KBM-7 (cell line): ENCODE measurements at places on chromosomes 1 and 21.
A peak's percentile ranks its signal among the peaks of the same experiment; 100 is the strongest.

DNA sequence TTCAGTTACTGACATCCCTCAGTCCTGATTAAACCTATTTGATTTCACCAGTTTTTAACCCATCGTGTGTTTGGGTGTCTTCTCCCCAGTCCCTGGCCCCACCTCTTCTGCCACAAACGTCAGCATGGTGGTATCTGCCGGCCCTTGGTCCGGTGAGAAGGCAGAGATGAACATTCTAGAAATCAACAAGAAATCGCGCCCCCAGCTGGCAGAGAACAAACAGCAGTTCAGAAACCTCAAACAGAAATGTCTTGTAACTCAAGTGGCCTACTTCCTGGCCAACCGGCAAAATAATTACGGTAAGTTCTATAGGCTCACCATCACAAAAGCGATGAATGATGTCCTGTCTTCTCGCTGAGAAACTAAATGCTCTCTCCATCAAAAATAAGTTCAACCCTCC is 28.7 kb downstream of the NBPF3 start:
- peak; percentile 56 for DNase-seq

DNA sequence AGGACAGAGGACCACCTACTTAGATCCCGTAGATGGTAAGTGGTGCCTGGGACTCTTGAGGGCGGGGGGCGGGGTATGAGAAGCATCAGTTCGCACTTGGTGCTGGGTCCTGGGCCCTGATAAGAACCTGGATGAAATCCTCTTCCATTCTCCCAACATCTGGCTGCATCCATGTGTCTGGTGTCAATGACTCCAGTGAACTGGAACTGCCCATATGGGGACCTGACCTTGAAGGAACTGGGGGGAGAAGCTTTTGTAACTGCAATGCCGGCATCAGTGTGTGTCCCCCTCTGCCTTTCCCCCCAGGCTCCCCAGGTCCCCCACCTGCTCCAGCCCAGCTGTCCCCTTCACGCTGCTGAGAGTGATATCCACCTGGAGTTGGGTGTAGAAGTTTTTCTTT is 49.7 kb upstream of the EPB41 start:
- DNase-seq = no peak

GRCh38 chr1:168298446-168298845 is 17.8 kb downstream of the TBX19 start:
- DNase-seq = no peak

- no peak for DNase-seq
These were observed 554 bp upstream of the SLC39A1 start for GRCh38 chr1:153963850-153964331.

DNA sequence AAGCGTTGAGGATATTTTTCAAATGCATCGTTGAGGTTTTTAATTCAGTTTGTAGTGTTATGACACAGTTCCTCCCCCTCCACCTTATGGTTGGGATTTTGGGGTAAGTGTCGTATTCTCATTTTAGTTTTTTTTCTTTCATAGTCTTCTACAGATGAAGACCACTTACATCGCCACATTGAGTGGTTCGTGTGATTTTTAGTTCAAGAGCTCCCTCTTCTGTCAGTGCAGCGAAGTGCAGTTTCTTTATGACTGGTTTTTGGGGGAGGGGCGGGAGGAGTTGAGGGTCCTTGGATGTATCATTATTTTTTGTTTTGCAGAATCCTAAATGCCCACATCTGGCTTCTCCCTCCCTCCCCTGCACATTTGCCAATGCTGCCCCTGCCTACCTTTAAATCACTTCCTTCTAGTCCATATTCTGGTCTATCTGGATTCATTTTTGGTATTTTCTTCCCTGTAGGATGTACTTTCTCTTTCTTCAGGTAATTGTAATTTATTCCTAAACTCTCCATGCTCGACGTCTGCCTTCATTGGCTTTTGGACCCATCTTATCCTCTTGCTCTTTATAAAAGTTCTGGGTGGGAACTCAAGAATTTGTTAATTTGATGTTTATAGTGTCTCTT is 433.1 kb downstream of the CAMTA1 start:
- peak; percentile 82 for DNase-seq

DNA sequence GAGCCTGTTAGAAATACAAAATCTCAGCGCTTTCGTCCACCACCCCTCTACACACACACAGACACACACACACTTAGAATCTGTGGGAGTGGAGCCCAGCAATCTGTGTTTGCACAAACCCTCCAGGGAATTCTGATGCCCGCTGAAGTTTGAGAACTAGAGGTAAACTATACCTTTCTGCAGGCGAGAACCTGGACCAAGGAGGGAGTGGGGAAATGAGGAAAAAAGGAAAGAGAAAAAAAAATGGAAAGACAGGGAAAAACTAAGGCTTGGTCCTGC is 468 bp upstream of the NIBAN1 start:
- DNase-seq = no peak

DNA sequence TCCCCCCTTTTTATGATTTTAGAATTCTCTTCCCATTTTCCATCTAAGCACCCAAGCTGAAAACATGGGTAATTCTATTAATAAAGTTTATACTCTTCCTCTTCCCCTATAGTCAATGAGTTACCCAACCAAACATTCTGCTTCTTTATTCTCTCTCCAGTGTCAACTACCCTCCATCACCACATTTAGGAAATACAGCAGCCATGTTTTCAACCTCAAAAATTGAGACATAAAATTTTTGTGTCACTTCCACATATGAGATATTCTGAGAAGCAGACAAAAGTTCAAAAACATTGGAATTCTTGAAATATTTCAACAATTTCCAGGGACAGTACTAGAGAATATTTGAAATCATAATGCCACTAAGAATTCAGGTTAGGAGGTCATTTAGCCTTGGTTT is 64.8 kb upstream of the ATP1A1 start:
- no peak for DNase-seq

GRCh38 chr1:76254104-76255030 is 179.8 kb downstream of the ST6GALNAC3 start:
- no peak for DNase-seq

- no peak for DNase-seq
These were observed 26.5 kb downstream of the IGFN1 start for GRCh38 chr1:201217146-201217545.

- DNase-seq = peak; percentile 17
These were observed 74.3 kb upstream of the PAX7 start for GRCh38 chr1:18556364-18556763.

DNA sequence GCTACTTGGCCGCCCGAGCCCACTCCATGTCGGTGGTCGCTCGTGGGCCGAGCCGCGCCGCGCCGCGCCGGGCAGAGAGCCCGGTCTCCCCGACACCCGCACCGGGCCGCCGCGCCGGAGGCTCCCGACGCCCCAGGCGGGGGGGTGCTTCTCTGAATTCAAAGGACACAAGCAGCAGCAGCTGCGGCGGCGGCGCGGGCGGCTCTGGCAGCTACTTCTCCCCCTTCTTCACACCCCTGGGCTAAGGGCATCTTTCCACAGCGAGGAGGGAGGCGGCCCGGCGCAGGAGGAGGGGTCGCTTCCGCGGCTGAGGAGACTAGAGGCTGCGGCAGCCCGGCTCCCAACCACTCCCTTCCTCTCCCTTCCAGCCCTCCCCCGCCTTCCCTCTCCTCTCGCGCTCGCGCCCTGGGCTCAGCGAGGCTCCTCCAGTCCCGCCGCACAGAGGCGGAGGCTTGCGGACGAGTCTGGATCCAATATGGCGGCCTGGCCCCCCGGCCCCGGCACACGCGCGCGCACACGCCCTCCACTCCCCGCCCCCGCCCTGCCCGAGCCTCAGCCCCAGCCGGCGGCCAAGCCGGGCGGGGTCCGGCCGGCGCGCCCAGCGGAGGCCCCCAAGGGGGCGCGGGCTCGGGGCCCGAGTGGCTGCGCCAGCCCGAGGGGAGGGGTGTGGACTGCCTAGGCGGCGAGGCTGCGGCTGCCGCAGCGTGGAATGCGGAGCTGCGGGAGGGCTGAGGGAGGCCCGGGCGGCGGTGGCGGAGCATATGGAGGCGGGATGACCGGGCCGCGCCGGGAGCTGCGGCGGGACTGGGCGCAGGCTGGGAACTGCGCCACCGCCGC is at the start of gene CDC42BPA:
Gene CDC42BPA (minus strand): TSS at position 477 of the 837 bp plus-strand sequence. CDS start 1,310 bp downstream, outside the sequence.
- peak; percentile 93 for DNase-seq

- no peak for DNase-seq
These were observed 321.7 kb upstream of the PROX1 start for GRCh38 chr1:213666113-213666512.

- DNase-seq = peak; percentile 38
These were observed 14.0 kb downstream of the GTF2B start for GRCh38 chr1:88877382-88877825.

DNA sequence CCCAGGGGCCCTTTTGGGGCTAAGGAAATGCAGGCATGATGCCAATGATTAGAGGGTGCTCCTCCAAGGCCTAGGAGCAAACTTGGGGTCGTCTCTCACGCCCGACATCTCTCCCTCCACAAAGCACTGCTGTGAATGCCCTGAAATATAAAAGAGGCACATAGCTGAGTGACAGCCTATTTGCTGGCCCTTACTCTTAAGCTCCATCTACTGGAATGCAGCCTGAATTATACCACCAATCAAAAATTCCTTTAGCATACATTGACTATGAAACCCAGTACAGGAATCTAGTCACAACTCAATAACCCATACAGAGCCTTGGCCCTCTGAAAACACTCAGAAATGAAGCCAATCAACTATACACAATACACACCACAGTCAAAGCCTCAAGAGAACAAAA is 105.5 kb downstream of the LRIG2 start:
- no peak for DNase-seq

DNA sequence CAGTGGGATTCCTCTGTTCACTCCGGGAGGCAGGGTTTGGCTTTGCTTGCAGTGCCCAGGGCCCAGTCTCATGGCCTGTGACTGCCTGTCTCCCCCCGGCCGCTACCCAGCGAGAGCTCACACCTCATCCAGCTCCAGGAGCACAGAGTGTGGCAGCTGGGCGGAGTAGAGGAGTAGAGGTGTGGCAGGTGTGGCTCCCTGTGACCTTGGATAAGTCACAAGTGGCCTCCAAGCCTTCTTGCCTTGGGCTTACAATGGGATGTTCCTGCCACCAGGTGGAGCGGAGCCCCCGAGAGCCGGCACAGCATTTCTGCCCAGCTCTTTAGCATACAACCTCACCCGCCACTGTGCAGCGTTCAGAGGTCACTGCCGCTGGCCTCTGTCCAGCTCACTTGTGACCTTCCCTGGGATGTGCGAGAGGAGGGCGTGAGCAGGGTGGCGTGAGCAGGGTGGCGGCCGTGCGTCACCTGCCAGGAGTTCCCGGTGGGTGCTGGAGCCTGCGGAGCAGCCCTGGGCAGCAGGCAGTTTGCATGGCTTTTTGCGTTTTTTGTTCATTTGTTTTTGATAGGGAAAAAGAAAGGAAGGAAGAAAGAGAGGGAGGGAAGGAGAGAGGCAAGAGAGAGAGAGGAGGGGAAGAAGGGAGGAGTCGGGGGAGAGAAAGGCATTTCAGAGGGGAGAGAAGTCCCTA is 42.4 kb downstream of the CRYAA start:
- DNase-seq = no peak

DNA sequence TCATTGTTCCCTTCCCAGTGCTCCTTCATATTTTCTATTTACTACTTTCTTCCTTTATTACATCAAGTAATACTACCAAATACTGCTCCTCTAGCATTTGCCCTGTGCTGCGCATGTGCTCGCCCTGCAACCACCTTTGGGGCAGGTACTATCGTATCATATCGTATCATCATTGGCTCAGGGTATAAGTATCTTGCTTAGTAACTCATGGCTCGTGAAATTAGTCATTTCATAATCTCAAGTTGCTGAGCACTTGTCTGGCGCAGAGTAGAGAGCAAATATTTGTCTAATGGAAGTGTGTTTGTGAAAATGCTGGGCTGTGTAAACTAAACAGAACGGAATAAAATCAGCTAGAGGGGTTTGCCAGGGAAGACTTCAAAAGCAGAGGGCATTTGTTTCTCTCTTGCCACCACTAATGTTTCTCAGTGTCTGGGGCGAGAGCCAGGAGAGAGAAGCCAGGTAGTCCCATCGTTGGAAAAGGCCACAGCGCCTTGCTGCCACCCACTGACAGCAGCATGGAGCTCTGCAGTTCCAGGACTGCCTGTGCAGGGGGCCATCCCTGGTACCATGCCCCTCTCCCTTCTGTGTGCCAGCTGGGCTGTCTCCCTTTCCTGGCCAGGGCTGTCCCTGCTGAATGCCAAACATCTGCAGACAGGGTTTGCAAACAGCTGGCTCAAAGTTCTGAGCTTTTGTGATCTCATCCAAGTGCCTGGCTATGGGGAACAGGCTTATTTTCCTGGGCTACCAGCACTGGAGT is 20.0 kb upstream of the CPT2 start:
- DNase-seq = no peak

GRCh38 chr1:41795205-41795762 is 123.4 kb downstream of the HIVEP3 start:
- DNase-seq = no peak

DNA sequence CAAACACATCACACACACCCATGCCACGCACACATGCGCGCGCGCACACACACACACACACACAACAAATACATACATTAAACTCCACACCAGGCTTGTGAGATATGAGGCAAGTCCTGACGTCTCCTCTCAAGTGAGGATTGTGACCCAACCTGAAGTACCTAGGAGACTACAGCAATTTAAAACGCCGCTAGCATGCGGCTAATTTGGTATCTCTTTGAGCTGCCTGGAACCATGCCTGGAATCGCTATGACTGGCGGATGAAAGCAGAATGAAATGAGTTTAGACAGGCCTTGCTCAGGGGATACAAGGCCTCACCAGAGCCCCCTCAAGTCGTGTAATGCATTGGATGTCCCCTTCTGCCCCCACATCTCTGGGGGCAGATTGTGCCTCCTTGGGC is 1.6 kb upstream of the RAB7B start:
- peak; percentile 30 for DNase-seq

GRCh38 chr21:38506661-38507281 is 8.5 kb upstream of the ERG start:
- peak; percentile 89 for DNase-seq

GRCh38 chr21:34693192-34693810 is 24.5 kb downstream of the CLIC6 start:
- DNase-seq = peak; percentile 70

GRCh38 chr21:45525910-45526306 is 16.3 kb downstream of the SLC19A1 start:
- no peak for DNase-seq

GRCh38 chr1:23537296-23537973 is 6.4 kb upstream of the E2F2 start:
- no peak for DNase-seq

DNA sequence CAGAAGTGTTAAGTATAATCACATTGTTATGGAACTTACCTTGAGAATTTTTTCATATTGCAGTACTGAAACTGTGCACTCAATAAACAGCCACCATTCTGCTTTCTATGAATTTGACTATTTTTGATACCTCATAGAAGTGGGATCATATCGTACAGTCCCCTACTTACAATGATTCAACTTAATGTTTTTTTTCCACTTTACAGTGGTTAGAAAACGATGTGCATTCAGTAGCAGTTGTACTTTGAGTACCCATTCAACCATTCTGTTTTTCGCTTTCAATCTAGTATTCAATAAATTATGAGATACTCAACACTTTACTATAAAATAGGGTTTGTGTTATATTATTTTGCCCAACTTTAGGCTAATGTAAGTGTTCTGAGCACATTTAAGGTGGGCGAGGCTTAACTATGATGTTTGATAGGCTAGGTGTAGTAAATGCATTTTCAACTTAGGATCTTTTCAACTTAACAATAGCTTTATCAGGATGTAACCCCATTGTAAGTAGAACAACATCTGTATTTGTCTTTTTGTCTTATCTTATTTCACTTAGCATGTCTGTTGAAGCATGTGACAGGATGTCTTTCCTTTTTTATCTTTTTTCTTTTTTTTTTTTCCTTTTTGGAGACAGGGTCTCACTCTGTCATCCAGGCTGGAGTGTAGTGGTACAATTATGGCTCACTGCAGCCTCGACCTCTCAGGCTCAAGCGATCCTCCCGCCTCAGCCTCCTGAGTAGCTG is 42.4 kb upstream of the KCNQ4 start:
- no peak for DNase-seq

GRCh38 chr1:52702886-52703787 is 5.0 kb upstream of the COA7 start:
- no peak for DNase-seq
